ENCODE measurements at places on chromosomes 13 and 19. TPM values are rescaled to one million over a fixed set of nuclear protein-coding genes. Genes with fewer than 3 reads are reported as not detected.

The C19orf18 gene
- total RNA-seq = 1.0 TPM

The ERICH6B gene
- total RNA-seq = not detected

The ZNF492 gene
- total RNA-seq = 0.24 TPM

The WDR88 gene
- total RNA-seq = not detected

The FCHO1 gene
- 8.7 TPM for total RNA-seq

The RXFP2 gene
- total RNA-seq = not detected

The ZNF417 gene
- total RNA-seq = 16.2 TPM

The EPS8L1 gene
- total RNA-seq = 28.1 TPM

The KLK14 gene
- 0.89 TPM for total RNA-seq

The POSTN gene
- total RNA-seq = 14.5 TPM

The GAPDHS gene
- not detected for total RNA-seq

The DNM2 gene
- 282 TPM for total RNA-seq

The ZNF317 gene
- 25.4 TPM for total RNA-seq

The OR4F17 gene
- total RNA-seq = not detected

The CYP2S1 gene
- 11.0 TPM for total RNA-seq

The ONECUT3 gene
- total RNA-seq = not detected

The LILRB5 gene
- total RNA-seq = 16.0 TPM

The TMEM205 gene
- total RNA-seq = 65.7 TPM

The EFNA2 gene
- not detected for total RNA-seq

The MAG gene
- total RNA-seq = not detected

The ZNF558 gene
- 23.1 TPM for total RNA-seq

The NOTCH3 gene
- 52.7 TPM for total RNA-seq

The ANGPTL8 gene
- total RNA-seq = not detected

The ZNF579 gene
- 12.7 TPM for total RNA-seq

The ZNF709 gene
- 3.9 TPM for total RNA-seq

The ZNF606 gene
- 16.1 TPM for total RNA-seq

All from lower lobe of right lung (tissue), 2 donors.